Stimulated activated CD8-positive, alpha-beta memory T cell treated with anti-CD3 and anti-CD28 coated beads, Interleukin-7, amount 100 ng/mL, for 4 hours (primary cell): ENCODE measurements at places on chromosomes 2 and 18.

- DNase-seq, result no peak
These were observed 142.2 kb downstream of the BCL11A start for GRCh38 chr2:60411295-60411694.

- no peak for DNase-seq
These were observed 71.0 kb downstream of the PXDN start for GRCh38 chr2:1673160-1673944.

GRCh38 chr18:3212657-3213056 lies 7.1 kb downstream of the MYOM1 start:
- DNase-seq, result no peak

DNA sequence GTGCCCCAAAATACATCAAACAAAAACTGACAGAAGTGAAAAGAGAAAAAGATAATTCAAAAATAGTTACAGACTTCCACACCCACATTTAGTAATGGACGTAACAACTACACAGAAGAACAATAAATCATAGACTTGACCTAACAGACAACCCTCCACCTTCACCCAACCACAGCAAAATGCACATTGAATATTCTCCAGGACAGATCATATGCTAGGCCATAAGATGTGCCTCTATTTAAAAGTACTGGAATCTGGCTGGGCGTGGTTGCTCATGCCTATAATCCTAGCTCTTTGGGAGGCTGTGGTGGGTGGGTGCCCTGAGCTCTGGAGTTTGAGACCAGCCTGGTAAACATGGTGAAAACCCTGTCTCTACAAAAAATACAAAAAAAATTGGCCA lies 20.0 kb downstream of the SLC66A2 start:
- no peak for DNase-seq

DNA sequence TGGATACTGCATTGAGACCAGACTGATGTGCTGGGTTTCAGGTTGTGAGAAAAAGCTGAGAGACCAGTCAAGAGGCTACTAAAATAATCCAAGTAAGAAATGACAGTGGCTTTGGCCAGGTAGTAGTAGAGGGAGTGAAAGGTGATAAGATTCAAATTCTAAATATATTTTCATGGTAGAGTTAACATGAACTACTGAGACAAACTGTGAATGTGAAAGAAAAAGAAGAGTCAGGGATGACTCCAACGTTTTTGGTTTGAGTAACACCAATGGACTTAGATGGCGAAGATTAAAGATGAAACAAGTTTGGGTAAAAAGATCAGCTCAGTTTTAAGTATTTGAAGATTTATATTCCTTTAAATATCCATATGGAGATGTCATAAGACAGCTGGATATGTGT lies 209.4 kb downstream of the ZEB2 start:
- DNase-seq, result no peak
